Left lung (tissue), 14 donors: ENCODE measurements at places on chromosomes 12 and 14. TPM values are rescaled to one million over a fixed set of nuclear protein-coding genes. Genes with fewer than 3 reads are reported as not detected.

CIT gene
- total RNA-seq, result 7.0 TPM

LMO3 gene
- 172 TPM for total RNA-seq

DNA sequence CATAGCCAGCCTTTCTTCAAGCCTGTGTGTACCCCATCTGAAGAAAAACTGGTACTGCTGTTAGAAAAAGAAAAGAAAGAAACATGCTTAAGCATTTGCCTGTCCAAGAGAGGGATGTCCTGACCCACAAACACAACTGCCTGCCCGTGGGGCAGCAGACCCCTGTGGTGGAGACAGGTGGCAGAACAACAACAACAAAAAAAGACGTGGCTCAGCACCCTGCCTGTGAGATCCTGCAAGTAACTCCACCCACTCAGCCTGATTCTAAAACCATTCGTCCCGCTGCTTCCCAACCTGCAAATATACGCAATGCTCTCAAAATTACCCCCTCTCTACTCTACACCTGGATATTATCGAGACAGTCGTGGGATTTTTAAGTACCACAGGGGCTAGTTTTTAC lies 64.9 kb upstream of the ZDHHC17 start:
- no peak overlapping the region for H3K4me3 ChIP-seq
- no peaks in the 10 kb centered on the region for H3K36me3 ChIP-seq
- H3K27ac ChIP-seq, result no peak overlapping the region
- H3K27me3 ChIP-seq, result no peaks in the 10 kb centered on the region

DNA sequence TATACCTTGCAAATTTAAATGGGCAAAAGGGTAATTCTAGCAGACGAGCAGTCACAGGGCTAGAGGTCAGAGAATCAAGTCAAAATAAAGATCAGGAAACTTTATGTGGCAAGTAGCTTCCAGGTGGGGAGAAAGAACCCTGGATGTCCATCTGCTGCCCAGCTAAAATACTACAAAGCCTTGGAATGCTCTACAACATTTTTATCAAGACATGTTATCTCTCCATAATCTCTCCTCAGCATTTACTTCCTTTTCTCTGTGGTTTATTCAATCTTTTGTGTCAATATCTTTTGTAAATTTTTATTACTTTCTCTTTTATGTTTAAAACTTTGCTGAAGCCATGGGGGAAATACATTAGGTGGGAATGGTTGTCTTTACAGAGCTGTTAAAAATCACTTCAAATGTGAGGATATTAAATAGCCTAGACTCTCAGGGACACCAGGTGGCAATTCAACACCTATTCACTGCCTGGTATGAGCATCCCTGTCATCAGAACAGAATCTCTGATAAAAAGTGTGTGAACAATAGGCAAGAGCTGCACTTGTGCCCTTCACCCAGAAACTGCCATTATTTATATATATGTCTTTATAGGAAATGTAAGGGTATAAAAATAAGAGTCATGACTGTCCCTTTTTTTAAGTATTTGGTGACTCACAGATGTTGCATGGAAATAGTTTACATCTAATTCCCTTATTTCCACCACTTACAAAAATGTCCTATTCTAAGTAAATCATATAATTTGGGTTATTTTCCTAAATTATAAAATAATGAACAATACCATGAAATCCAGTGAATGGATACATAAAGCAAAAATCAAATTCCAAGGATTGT lies 152.9 kb downstream of the EPS8 start:
- DNase-seq, result no peak
- no peak overlapping the region for H3K4me3 ChIP-seq
- H3K27ac ChIP-seq, result no peak overlapping the region

- H3K27ac ChIP-seq, result no peak overlapping the region
- no peaks in the 10 kb centered on the region for H3K36me3 ChIP-seq
- no peak overlapping the region for H3K4me3 ChIP-seq
- H3K27me3 ChIP-seq, result no peaks in the 10 kb centered on the region
- DNase-seq, result no peak
- H3K4me1 ChIP-seq, result no peaks in the 10 kb centered on the region
Measured at GRCh38 chr12:53338916-53339315, 2.8 kb upstream of the SP7 start.
